ENCODE measurements at places on chromosomes 4 and X. TPM values are rescaled to one million over a fixed set of nuclear protein-coding genes. Genes with fewer than 3 reads are reported as not detected.

- DNase-seq = no peak
- H3K36me3 ChIP-seq = no peaks in the 10 kb centered on the region
- H3K4me3 ChIP-seq = no peak overlapping the region
- H3K4me1 ChIP-seq = no peaks in the 10 kb centered on the region
- H3K27ac ChIP-seq = no peak overlapping the region
- no peaks in the 10 kb centered on the region for H3K27me3 ChIP-seq
These were observed 4.2 kb downstream of the CENPVL3 start for GRCh38 chrX:51614353-51615012.

SLC7A11 gene
- total RNA-seq = not detected

GRCh38 chrX:134545510-134545909 is 85.5 kb downstream of the HPRT1 start:
- H3K4me3 ChIP-seq = no peak overlapping the region
- no peaks in the 10 kb centered on the region for H3K36me3 ChIP-seq
- H3K4me1 ChIP-seq = no peaks in the 10 kb centered on the region
- peak overlapping the region; percentile 62 for H3K27ac ChIP-seq
- DNase-seq = no peak

CFAP99 gene
- total RNA-seq = not detected

DNA sequence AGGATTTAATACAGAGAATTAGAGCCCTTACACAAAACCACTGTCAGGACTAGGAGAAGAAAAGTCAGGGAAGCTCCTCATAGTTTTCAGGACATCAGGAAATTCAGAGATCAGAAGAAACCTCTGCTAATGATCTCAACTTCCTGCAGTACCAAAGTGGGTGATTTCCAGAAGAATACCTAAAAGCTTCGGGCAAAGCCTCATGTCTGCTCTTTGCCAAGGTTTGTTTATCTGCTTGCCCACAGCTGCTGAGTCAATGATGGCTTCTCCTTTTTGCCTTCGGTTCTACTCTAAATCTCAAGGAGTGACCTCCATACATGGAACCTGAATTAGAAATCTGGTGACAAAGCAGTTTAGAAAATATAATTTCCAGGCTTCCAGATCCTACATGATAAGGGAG is 68.4 kb downstream of the USP38 start:
- no peak overlapping the region for H3K27ac ChIP-seq
- no peaks in the 10 kb centered on the region for H3K36me3 ChIP-seq
- no peak for DNase-seq
- H3K4me3 ChIP-seq = no peak overlapping the region
- no peaks in the 10 kb centered on the region for H3K27me3 ChIP-seq

Data from uterus (tissue), 4 donors.